ENCODE measurements at places on chromosomes 1 and 21. TPM values are rescaled to one million over a fixed set of nuclear protein-coding genes. Genes with fewer than 3 reads are reported as not detected.

The NHLH1 gene
- polyA plus RNA-seq = not detected

The SPATA21 gene
- not detected for polyA plus RNA-seq

The PROK1 gene
- not detected for polyA plus RNA-seq

The LRRC3 gene
- 0.08 TPM for polyA plus RNA-seq

The SELENBP1 gene
- not detected for polyA plus RNA-seq

The IGFN1 gene
- polyA plus RNA-seq = not detected

The BTBD19 gene
- 0.44 TPM for polyA plus RNA-seq

The AJAP1 gene
- polyA plus RNA-seq = 0.01 TPM

The OR2T10 gene
- polyA plus RNA-seq = not detected

The SHE gene
- not detected for polyA plus RNA-seq

The S100A1 gene
- not detected for polyA plus RNA-seq

DNA sequence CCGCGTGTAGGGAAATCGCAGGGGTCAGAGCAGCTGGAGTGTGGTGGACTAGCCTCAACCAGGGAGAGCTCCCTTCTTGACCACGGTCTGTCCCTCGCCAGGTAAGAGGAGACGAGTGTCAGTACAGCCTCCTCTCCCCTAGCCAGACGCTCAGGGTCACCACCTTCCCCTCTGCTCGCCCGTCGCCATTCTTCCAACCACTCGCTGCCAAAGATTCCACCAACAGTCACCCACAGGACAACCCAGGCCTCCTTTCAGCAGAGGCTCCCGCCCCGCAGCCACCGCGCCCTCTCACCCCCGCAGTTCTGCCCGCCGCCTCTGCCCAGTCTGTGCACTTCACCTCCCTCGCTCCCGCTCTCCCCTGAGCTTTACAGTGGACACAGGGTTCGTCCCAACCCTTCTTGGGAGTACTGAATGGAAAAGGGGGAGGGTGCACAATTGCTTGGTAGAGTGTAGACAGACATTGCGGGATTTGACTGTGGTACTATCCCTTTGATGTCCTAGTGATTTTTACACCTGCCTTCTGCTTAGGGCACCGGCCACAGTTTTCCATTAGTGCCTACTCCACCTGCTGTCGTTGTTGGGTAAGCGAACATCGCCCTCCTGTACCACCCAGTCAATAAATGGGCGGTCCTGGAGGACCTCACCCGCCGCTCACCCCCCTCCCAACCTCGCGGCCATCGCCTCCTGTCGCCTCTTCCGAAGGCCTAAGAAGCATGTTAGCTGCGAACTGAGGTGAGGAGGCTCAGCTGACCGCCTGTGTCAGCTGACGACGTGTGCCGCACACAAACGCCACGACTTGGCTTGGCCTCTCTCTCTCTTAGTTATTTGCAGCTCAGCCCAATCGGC lies 9.2 kb upstream of the NBPF11 start:
- no peak for DNase-seq
- no peak overlapping the region for H3K4me3 ChIP-seq
- H3K27ac ChIP-seq = no peak overlapping the region
- peaks cover 7% of the 10 kb centered on the region for H3K4me1 ChIP-seq
- no peaks in the 10 kb centered on the region for H3K36me3 ChIP-seq

DNA sequence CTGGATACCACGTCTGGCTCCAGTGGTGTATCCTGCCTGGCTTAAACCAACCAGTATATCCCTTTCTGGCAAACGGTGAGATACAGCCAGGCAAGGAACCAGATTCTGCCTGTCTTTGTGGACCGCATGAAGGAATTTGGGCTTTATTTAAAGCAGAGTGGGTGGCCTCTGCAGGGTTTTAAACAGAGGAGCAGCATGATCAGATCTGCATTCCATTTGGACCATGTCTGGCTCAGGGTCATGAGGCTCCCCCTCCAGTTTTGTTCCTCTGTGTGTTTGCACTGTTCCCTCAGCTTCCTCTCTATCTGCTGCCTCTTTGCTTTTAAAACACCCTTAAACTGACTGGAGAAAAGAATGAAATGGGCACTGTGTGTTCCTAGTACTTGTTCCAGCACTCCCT lies 195.0 kb downstream of the GIPC2 start:
- no peaks in the 10 kb centered on the region for H3K36me3 ChIP-seq
- no peaks in the 10 kb centered on the region for H3K27me3 ChIP-seq
- H3K4me1 ChIP-seq = no peaks in the 10 kb centered on the region
- H3K27ac ChIP-seq = no peak overlapping the region
- DNase-seq = no peak
- no peak overlapping the region for H3K4me3 ChIP-seq

GRCh38 chr1:1437033-1437903 lies 1.8 kb downstream of the VWA1 start:
- no peak for DNase-seq
- peaks cover 9% of the 10 kb centered on the region for H3K4me1 ChIP-seq
- H3K27ac ChIP-seq = no peak overlapping the region
- H3K36me3 ChIP-seq = no peaks in the 10 kb centered on the region
- no peak overlapping the region for H3K4me3 ChIP-seq

- H3K36me3 ChIP-seq = no peaks in the 10 kb centered on the region
- H3K4me1 ChIP-seq = peaks cover 57% of the 10 kb centered on the region
- no peaks in the 10 kb centered on the region for H3K27me3 ChIP-seq
- H3K27ac ChIP-seq = no peak overlapping the region
- no peak for DNase-seq
Observed at GRCh38 chr1:230114237-230114651, 47.2 kb downstream of the GALNT2 start.

DNA sequence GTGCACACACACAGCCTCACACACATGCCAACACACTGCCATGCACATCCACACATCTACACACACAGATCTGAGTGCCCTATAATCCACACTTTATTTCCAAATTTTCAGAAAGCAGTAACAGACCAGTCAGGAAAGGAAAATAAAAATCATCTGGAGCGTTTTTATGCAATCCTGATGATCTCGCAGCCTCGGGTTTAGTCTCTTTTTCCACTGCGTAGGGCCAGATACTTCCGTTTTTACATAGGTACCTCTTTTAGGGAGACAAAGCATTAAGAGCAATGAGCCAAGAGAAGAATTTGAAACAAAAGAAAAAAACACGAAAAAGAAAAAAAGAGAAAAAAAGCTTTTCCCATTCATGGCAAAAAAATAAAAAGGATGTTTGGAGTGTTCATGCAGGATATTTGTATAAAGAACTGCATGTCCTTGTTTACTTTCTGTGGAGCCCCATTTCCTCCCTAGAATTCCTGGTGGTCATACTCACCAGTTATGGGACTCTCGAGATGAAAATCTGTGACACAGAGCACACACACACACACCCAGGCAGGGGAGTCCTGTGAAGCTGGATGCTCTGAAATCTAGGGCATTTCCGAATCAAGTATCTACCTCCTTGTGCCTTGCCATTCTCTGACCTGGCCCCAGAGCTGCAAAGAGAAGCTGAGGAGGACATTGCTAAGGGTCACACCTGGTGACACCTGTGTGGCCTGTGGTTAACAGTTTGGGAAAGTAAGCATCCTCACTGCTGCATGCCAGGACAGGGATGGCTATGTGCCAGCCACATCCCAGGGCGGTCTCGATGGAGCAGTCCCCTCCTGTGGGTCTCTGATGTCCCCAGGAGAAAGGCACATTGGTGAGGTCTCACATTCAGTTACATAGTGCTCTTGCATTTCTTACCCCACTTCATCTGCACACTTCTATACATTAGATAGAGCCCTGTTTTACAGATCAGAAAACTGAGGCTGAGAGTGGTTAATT lies 83.6 kb downstream of the RUNX1 start:
- H3K36me3 ChIP-seq = peaks cover 38% of the 10 kb centered on the region
- no peak overlapping the region for H3K27ac ChIP-seq
- H3K27me3 ChIP-seq = no peaks in the 10 kb centered on the region
- peaks cover 91% of the 10 kb centered on the region for H3K4me1 ChIP-seq
- DNase-seq = no peak

GRCh38 chr21:41706678-41707077 lies 60.2 kb downstream of the RIPK4 start:
- no peak overlapping the region for H3K27ac ChIP-seq
- H3K4me1 ChIP-seq = no peaks in the 10 kb centered on the region
- peaks cover 2% of the 10 kb centered on the region for H3K36me3 ChIP-seq

- H3K27ac ChIP-seq = no peak overlapping the region
- peaks cover 12% of the 10 kb centered on the region for H3K27me3 ChIP-seq
- no peak for DNase-seq
- H3K4me3 ChIP-seq = no peak overlapping the region
- H3K4me1 ChIP-seq = no peaks in the 10 kb centered on the region
Observed at GRCh38 chr1:75548721-75549480, 62.0 kb downstream of the SLC44A5 start.

DNA sequence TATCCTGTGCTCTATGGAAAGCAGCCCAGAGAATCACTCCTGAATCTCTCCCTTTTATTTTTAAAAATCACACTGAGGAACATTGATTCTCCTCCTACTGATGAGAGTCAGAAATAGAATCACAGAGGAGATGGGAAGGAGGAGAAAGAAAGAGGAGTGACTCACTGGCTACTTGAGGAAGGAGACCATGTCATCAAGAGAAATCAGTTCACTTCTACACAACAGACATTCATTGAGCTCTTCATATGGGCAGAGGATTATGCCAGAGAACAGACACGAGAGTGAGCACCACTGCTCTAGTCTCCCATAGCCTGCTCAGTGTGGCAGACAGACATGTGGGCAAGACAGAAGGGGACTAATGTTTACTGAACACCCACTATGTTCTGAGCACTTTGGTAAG lies 44.2 kb downstream of the RAB3B start:
- no peaks in the 10 kb centered on the region for H3K4me1 ChIP-seq
- no peaks in the 10 kb centered on the region for H3K36me3 ChIP-seq
- H3K27me3 ChIP-seq = peaks cover 1% of the 10 kb centered on the region
- no peak overlapping the region for H3K27ac ChIP-seq

GRCh38 chr1:69120817-69121216 lies 446.9 kb upstream of the LRRC7 start:
- no peak for DNase-seq
- no peaks in the 10 kb centered on the region for H3K4me1 ChIP-seq
- no peak overlapping the region for H3K27ac ChIP-seq
- H3K4me3 ChIP-seq = no peak overlapping the region

DNA sequence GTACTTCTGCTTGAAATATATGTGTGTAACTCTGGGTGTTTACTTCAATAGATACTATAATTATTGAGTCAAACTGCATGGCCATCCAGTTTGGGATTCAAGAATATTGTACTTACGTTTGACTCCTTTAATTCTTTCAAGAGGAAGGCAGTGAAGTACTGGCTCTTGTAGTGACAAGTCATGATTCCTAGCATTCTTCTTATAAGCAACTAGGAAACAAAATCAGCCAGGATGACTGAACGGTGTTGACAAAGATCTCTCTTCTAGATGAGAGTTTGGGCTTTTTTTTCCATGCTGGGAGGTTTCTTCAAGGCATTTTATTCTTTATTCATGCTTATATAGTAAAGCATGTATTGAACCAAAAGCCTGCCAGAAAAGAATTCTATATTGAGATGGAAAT lies 58.3 kb downstream of the CLEC20A start:
- no peaks in the 10 kb centered on the region for H3K4me1 ChIP-seq
- H3K36me3 ChIP-seq = no peaks in the 10 kb centered on the region
- H3K4me3 ChIP-seq = no peak overlapping the region
- DNase-seq = no peak
- peaks cover 18% of the 10 kb centered on the region for H3K27me3 ChIP-seq
- no peak overlapping the region for H3K27ac ChIP-seq

DNA sequence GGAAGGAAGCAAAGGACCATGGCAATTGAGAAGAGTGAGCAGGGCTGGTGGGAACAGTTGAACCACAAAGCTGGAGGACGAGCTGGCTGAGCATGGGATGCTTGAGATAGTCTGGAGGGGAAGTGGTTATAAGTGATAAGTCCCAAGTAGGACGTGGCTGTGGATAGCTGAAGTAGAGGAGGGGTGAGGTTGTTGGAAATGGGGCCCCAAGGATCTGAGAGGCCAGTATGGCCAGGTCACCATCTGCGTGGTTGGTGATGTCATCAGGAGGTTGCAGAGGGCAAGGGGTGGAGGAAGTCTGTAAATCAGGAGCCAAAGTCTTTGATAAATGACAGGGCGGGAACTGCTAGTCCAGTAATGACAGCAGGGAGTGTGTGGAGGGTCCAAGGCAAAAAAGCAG lies 11.0 kb upstream of the REN start:
- peaks cover 6% of the 10 kb centered on the region for H3K36me3 ChIP-seq
- H3K4me1 ChIP-seq = no peaks in the 10 kb centered on the region
- no peak for DNase-seq
- no peak overlapping the region for H3K4me3 ChIP-seq
- no peaks in the 10 kb centered on the region for H3K27me3 ChIP-seq
- H3K27ac ChIP-seq = no peak overlapping the region

DNA sequence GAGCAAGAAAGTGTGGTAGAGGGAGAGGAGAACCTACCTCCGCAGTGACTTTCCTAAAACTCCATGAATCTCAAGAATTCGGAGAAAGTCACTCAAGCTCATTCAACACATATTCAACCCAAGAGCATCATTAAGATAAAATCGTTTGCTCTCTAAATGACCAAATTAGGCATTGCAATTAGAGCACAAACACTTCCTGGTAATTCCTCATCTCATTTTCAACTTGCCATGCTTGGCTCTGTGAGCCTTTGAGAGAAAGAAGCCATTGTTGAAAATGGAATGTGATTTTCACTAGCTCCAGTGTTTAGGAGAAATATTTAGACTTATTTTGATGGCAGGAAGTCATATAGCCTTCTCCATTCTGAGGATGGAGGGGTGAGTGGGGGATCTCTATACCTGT lies 52.5 kb downstream of the KAZN start:
- no peaks in the 10 kb centered on the region for H3K4me1 ChIP-seq
- H3K36me3 ChIP-seq = no peaks in the 10 kb centered on the region
- H3K4me3 ChIP-seq = no peak overlapping the region

- H3K4me3 ChIP-seq = no peak overlapping the region
- no peak for DNase-seq
- no peaks in the 10 kb centered on the region for H3K36me3 ChIP-seq
- H3K27me3 ChIP-seq = peaks cover 1% of the 10 kb centered on the region
- no peak overlapping the region for H3K27ac ChIP-seq
Observed at GRCh38 chr1:70718086-70718630, 307.1 kb downstream of the CTH start.

GRCh38 chr1:93680076-93680419 lies 1.6 kb downstream of the BCAR3 start:
- peaks cover 12% of the 10 kb centered on the region for H3K4me1 ChIP-seq
- H3K27me3 ChIP-seq = peaks cover 25% of the 10 kb centered on the region
- no peak overlapping the region for H3K27ac ChIP-seq
- H3K4me3 ChIP-seq = no peak overlapping the region

GRCh38 chr21:42571391-42572150 lies 57.9 kb downstream of the SLC37A1 start:
- DNase-seq = no peak
- H3K27me3 ChIP-seq = no peaks in the 10 kb centered on the region
- peaks cover 60% of the 10 kb centered on the region for H3K36me3 ChIP-seq

DNA sequence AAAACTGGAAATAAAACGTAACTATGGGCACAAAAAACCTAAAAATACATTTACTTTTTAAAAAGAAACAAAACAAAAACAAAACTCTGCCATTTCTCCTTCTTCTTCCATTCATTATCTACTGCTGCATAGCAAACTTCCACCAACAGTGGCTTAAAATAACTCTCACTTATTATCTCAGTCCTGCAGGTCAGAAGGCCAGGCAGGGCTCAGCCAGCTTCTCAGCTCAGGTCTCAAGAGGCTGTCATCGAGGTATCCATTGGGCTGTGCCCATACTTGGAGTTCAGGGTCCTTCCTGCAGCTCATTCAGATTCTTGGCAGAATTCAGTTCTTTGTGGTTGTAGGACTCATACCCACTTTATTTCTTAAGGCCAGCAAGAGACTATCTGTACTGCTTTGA lies 352.7 kb upstream of the PLD5 start:
- peaks cover 6% of the 10 kb centered on the region for H3K27me3 ChIP-seq
- DNase-seq = no peak
- no peaks in the 10 kb centered on the region for H3K36me3 ChIP-seq
- no peak overlapping the region for H3K27ac ChIP-seq
